Epithelial cell of prostate (primary cell): ENCODE measurements at places on chromosomes 5 and 9.

- DNase-seq: peak; percentile 88
Measured at GRCh38 chr9:73151653-73152542, at the start of gene ANXA1. Gene ANXA1 (plus strand): TSS chr9:73151865. CDS start chr9:73158536, 6,671 bp downstream.

DNA sequence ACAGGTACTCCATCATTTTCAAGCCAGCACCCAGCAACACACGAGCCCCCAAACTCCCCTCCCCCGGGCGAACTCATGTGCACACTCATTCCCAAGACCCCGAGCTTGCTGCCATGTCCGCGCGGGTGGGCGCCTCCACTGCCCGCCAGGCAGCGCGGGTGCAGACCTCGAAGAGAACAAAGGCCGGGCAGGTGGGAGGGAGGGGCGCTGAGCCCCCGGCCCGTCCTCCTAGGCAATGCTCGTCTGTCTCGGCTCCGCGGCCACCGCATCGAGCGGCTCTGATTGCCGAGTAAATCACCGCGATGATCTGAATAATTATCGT lies 47.1 kb upstream of the PSD2 start:
- no peak for DNase-seq

DNA sequence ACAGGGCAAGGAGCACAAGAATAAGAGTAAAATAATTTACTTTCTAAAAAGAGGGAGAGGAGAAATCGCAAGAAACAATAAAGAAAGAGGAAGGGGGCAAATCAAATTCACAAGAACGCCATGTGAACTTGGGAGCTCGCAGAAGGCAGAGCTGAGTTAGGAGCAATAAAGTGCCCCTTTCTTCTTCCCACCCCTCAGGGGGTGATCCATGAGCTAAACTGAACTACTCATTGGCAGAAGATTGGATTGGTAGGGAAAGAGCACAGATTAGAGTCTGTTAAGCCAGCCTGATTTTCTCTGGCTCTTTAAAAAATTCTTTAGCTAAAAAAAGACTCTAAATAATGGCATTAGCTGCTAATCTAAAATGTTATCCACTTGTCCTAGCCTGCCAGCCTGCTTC lies 307.5 kb downstream of the EBF1 start:
- DNase-seq: no peak

DNA sequence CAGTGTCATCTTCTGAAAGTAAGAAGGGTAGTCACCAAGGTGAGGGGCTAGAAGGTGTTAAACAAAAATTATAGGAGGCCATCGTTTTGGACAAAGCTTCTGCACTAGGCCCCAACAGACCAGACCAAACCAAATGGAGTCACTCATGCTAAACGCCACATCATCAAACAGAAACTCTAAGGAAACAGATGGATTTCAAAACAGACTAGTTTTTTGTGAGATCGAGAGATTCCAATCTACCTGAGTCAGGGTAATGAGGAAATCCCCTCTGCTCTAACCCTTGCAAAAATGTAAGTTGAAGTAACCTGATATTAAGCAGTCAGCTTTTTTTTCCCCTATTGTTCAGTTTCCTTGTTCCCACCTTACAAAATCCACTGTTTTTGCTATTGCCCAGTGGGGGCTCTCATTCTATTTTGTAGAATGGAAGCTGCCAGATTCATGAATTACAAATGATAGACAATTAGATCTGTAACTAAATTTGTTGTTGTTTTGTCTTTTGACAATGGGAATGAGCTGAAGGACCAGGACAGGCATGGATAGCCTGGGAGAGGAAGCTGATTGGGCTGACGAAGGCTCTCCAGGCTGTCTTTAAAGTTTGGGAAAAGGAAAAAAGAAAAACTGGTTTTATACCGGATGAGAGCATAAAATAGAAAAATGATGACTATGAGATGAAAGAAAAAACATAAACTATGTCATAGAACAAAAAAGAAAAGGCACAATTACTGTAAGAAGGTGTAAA lies 94.7 kb upstream of the ADAMTSL1 start:
- peak; percentile 51 for DNase-seq

DNA sequence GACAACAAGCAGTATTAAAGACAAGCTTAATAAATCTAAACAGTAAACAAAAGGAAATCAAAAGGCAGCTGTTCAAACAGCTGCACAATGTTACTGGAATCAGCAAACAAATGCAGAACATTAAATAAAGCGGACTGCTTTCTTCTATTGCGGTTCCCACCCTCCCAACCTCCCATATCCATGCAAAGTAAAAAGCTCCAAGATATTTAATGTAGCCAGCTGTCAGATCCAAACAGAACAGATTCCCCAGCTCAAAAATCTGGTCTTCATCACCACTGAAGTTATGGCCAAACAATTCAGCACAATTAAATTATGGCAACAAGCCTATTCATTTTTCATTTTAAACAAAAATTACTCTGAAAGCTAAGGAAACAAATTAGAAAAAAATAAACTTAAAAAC lies 75.9 kb downstream of the SLC38A9 start:
- DNase-seq: no peak

- DNase-seq: no peak
Measured at GRCh38 chr5:175885813-175886212, 14.4 kb downstream of the CPLX2 start.

DNA sequence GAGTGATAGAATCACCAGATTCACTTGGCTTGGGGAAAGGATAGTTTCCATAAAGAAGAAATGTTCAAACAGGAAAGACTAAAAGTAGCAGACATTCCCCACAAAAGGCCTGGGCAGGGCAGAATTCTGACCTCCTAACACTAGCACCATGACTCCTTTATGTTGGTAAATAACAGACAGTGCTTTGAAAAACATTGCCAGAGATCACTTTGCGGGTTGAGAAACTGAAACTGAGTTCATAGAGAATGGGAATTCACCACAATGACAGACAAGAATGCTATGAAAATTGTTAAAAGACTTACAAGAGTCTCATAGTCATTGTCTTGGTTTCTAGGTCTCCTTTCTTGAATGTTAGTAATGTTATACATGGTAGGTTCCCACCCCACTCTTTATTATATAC lies 172.5 kb upstream of the GLRA1 start:
- no peak for DNase-seq

- DNase-seq: no peak
Measured at GRCh38 chr9:112853882-112854585, 36.6 kb downstream of the SLC46A2 start.

- DNase-seq: no peak
Measured at GRCh38 chr9:20729523-20729922, 45.5 kb downstream of the FOCAD start.

DNA sequence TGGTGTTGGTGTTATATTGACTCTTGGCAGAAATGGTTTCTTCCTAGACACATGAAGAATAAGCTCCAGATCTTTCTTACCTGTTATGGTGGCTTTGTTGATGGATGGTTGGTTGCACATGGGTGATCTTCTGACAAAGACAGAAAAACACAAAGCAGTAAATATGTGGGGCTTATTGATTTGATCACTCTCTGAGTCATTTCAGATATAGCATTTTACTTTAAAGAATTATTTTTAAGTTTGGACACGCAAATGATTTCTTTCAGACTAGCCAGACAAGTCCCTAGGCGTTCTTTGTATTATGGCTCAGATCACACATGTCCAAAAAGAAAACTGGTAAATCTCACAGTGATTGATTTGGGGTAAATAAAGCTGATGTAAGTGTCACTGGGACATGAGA lies 597.6 kb downstream of the RAB3C start:
- DNase-seq: no peak
